Activated CD8-positive, alpha-beta memory T cell treated with anti-CD3 and anti-CD28 coated beads for 36 hours (primary cell): ENCODE measurements at places on chromosomes 2 and 18. TPM values are rescaled to one million over a fixed set of nuclear protein-coding genes. Genes with fewer than 3 reads are reported as not detected.

KLHL14 gene
- not detected for total RNA-seq

RIT2 gene
- not detected for total RNA-seq

CCDC102B gene
- 0.90 TPM for total RNA-seq

ERFE gene
- total RNA-seq = 0.21 TPM

TBR1 gene
- total RNA-seq = not detected

MERTK gene
- 0.51 TPM for total RNA-seq

ECEL1 gene
- not detected for total RNA-seq

HNMT gene
- total RNA-seq = not detected

CD207 gene
- not detected for total RNA-seq

NRP2 gene
- total RNA-seq = 0.93 TPM

KATNAL2 gene
- 0.82 TPM for total RNA-seq

INHA gene
- not detected for total RNA-seq

ST6GAL2 gene
- total RNA-seq = not detected

MYO5B gene
- not detected for total RNA-seq

KCNIP3 gene
- not detected for total RNA-seq

TUBA3D gene
- total RNA-seq = not detected

ONECUT2 gene
- not detected for total RNA-seq

ATG4B gene
- total RNA-seq = 85.1 TPM

DYNAP gene
- total RNA-seq = not detected

UGT1A10 gene
- not detected for total RNA-seq

DYSF gene
- total RNA-seq = 4.8 TPM

GPR17 gene
- not detected for total RNA-seq
